Stimulated activated CD4-positive, alpha-beta T cell treated with anti-CD3 and anti-CD28 coated beads, TNF-alpha, amount 100 ng/mL, for 4 hours (primary cell): ENCODE measurements at places on chromosomes 6 and 20.

DNA sequence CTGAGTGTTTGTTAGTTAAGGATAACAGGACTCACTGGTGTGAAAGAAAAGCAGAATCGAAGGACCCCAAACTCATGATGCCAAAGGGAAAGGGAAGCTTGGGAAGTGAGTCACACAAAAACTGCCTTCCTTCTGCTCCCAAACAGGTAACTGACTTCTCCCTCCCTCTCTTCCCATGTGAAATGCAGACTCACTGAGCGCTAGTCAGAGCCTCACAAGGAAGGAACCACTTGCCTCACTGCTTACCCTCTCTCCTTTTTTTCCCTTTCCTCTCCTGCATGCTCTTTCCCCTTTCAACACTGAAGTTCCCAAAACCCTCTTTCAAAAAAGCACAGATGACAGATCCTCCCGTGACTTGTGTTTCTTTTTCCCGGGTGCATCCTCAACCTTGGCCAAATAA, 56.4 kb downstream of the LYRM4 start:
- DNase-seq: no peak

DNA sequence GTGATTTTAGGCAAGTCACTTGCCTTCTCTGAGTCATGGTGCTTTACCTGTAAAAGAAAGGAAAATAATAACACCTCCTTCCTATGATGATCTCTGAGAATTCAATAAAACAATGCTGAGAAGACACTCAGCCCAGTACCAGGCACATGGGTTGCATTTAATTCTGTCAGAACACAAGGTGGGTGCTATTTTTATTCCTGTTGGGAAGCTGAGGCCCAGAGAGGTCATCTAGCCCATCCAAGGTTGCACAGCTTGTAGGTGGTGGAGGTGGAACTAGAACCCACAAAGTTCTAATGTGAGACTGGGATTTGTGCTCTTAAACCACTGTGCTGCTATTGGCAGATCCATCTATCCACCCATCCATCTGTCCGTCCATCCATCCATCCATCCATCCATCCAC, 39.6 kb upstream of the PTGIS start:
- DNase-seq: no peak

DNA sequence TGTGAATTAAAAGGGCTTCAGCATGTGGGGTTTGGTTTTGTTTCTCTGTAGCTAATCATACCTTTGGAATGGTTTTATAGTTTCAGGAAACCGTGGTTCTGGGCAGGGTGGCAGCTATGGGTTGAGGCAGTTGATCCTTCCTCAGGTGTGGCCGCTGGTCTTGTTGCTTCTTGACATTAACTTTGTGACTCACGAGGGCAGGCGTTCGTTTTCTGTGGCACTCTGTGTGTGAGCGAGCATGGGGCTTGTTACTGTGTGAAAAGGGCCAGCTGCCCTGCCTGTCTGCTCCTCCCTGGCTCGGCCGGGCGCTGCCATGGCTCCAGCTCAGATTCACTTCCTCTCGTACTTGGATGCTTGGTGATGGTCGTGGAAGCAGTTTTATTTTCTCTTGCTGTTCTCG, 16.2 kb downstream of the DNAJC5 start:
- DNase-seq: no peak

DNA sequence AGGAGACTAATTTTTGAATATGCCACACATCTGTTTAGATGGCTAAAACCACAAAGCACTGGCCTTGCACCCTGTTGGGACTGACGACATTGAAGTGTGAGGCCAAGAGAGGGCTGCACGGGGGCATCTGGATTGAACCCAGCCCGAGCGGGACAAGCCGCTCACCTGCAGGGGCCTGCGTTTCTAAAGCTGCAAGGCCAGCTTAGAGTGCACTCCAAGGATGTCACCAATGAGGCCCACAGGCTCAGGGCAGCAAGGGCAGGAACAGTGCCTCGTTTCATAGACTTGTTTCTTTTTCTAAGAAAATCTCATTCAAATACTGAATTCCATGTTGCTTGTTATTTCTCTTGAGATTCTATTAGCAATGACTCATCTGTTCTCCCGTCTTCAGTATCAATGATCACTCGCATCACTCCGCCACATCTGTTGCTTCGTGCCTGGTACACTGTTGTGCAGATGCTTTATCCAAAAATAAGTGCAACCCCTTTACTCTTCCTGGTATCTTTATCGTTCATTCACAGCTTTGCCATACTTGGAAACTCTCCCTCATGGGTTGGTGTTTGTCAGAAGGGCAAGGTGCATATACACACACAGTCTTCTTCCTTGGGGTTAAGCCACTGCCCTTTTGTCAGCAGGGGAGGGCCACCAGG, 120.1 kb downstream of the IRF4 start:
- DNase-seq: no peak

- DNase-seq: no peak
Measured at GRCh38 chr6:165146456-165146855, 162.9 kb downstream of the C6orf118 start.

GRCh38 chr6:170139531-170139930, 151.3 kb downstream of the DLL1 start:
- DNase-seq: no peak

GRCh38 chr20:37928996-37929682, 26.2 kb downstream of the VSTM2L start:
- DNase-seq: no peak

GRCh38 chr6:17276766-17277165, 4.4 kb upstream of the RBM24 start:
- no peak for DNase-seq

DNA sequence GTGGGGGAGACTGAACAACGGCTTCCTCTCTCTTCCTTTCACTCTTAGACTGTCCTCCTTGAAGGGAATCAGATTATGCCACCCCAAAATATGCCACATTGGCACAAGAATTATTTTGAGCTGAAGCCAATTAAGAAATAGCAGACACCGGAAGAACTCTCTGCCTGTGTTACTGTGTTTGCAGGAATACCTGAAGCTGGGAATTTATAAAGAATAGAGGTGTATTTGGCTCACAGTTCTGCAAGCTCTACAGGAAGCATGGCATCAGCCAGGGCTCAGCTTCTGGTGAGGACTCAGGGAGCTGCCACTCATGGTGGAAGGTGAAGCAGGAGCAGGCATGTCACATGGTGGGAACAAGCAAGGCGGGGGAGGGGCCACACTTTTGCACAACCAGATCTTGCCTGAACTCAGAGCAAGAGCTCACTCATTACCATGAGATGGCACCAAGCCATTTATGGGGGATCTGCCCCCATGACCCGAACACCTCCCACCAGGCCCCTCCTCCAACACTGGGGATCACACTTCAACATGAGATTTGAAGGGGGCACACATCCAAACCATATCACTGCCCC, 46.0 kb downstream of the PCNA start:
- no peak for DNase-seq

- no peak for DNase-seq
Measured at GRCh38 chr6:49284180-49284579, 178.9 kb downstream of the MMUT start.

DNA sequence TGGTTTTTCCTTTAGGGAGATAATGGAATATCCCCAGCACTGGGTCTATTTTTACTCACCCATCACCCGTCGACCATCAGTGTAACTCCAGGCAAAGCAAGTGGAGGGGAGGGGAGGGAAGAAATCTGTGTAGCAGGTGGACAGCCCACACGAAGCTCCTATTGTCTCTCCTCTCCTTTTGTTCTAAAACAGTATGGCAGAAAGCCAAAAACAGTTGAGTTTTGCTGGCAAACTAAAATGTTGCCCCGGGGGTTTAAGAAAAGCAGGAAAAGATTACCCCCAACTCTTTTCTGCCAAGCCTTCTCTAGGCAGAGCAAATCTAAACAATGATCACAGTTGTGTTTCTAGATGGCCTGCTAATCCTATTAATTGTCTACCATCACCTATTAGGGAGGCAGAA, 89.7 kb downstream of the PREP start:
- DNase-seq: no peak

DNA sequence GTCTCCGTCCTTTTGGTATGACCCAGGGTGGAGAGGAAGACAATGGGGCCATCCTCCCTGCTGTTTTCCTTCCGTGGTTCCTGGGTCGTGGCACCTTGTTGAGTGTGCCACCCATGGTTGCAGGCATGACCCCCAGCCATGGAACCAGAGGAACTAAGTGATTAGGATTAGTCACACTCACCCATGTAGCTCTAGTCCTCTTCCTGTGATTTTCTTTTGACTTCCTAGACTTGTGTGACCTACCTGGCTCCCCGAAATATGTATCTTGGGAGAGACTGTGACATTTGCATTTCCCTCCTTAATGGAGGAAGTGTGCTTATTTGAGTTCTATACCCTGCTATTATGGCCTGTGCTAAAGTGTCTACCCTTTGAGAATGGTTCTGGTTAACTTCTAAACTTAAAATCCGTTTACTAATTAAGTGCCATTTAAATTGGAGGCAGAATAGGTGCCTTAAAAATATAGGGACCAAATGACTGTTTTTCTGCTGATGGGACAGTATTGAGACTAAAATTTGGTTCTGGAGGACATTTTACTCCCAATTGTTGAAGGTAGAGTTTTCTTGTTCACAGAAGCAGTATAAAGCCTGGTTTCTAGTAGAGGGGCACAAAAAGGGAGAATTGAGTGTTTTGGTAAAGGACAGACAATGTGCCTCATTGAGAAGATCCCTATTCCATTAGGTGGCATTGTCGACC, 545.6 kb downstream of the HDGFL1 start:
- no peak for DNase-seq

- DNase-seq: no peak
Measured at GRCh38 chr6:52010145-52010544, 77.3 kb downstream of the PKHD1 start.

GRCh38 chr20:56900252-56900651, 271.1 kb downstream of the TFAP2C start:
- no peak for DNase-seq

- DNase-seq: no peak
Measured at GRCh38 chr20:10007747-10008146, 27.0 kb upstream of the ANKEF1 start.

GRCh38 chr6:140445474-140446004, 1071.1 kb upstream of the CITED2 start:
- no peak for DNase-seq

- DNase-seq: no peak
Measured at GRCh38 chr6:38604700-38605099, 35.0 kb downstream of the BTBD9 start.

- no peak for DNase-seq
Measured at GRCh38 chr6:157442291-157442690, 61.3 kb downstream of the ZDHHC14 start.

DNA sequence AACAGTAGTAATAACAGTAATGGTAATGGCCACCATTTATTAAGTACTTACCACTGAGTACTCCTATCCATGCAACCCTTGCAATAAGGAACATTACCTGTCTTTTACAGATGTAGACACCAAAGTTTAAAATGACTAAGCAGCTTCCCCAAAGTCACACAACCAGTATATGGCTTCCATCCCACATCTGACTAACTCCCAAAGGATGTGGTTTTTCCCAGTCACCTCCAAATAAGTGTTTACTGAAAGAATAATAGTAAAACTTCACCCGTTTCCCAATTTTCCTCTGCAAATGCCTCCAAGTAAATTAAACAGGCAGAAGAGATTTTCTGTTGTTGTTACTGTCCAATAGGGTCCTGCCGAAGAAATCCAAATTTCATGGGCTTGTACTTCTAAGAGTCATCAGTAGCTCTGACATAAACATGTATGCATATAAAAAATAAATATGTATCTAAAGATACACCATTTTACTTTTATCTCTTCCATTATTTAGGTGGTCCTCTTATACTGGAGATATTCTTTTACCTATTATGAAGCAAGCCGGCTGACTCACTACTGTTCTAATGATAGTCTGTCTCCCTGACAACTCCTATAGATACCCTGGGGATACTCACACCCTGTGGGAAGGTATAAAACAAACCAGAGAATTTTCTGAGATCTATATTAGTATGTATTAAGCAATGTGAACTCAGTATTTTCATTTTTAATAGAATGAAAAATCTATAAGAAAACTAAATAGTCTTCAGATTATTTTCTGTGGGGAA, 77.9 kb upstream of the ID4 start:
- DNase-seq: no peak

GRCh38 chr6:27693766-27694546, 218.2 kb downstream of the OR2B2 start:
- no peak for DNase-seq

GRCh38 chr6:32171234-32171633, 4.7 kb downstream of the AGPAT1 start:
- no peak for DNase-seq

- no peak for DNase-seq
Measured at GRCh38 chr20:49482621-49483017, at the start of gene KCNB1. Gene KCNB1, minus strand, starts transcription at chr20:49482668. Its CDS starts 188 bp downstream, at chr20:49482480.

DNA sequence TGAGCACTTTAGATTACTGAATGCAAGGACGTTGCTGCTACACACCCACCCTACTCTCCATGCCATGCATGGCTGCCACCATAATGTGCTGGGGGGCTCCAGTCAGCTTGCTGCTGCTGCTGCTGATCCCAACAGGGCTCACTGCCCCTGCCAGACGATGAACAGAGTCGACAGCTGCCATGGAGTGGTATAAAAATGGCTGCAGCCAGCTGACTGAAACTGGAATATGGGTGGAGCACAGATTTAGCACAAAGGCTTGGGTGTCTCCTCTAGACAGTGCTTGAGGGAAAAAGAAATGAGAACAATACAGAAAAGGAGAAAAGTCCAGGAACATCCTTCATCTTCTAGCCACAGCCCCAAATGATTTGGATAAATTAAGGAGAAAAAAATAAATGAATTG, 150.7 kb downstream of the PDSS2 start:
- DNase-seq: no peak

- DNase-seq: no peak
Measured at GRCh38 chr6:9933677-9934076, 481.2 kb downstream of the TFAP2A start.

GRCh38 chr6:123655521-123656306, 19.0 kb upstream of the TRDN start:
- DNase-seq: no peak

DNA sequence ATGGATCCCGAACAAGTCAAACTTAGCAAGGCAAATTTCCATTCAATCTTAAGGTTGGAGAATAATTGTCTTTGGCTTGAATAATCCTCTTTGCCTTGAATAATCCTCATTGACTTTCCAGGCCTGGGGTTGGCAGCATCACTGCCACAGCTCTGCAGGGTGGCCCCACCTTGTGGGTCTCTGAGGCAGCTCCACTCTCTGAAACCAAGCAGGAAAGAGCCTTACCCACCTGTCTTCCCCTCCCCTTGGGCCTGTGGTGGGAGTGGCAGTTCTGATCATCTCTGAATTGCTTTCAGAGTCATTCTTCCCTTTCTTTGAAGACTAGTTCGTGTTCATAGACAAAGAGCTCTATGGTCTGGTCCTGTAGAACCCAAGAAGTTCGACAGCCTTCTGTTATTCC, 47.5 kb downstream of the KCNQ5 start:
- DNase-seq: no peak
